Activated B cell treated with CpG ODN at 0.5 μM for 24 hours (primary cell): ENCODE measurements at places on chromosomes 12 and 14. TPM values are rescaled to one million over a fixed set of nuclear protein-coding genes. Genes with fewer than 3 reads are reported as not detected.

The POTEM gene
- total RNA-seq: 0.16 TPM in 1 of 2 replicates, not detected in the other

The HELB gene
- 4.7 and 7.2 TPM in 2 replicates for total RNA-seq

The EML5 gene
- 3.8 and 5.0 TPM in 2 replicates for total RNA-seq

The RPL10L gene
- not detected in 2 replicates for total RNA-seq

The NFYB gene
- 17.0 and 17.1 TPM in 2 replicates for total RNA-seq

DNA sequence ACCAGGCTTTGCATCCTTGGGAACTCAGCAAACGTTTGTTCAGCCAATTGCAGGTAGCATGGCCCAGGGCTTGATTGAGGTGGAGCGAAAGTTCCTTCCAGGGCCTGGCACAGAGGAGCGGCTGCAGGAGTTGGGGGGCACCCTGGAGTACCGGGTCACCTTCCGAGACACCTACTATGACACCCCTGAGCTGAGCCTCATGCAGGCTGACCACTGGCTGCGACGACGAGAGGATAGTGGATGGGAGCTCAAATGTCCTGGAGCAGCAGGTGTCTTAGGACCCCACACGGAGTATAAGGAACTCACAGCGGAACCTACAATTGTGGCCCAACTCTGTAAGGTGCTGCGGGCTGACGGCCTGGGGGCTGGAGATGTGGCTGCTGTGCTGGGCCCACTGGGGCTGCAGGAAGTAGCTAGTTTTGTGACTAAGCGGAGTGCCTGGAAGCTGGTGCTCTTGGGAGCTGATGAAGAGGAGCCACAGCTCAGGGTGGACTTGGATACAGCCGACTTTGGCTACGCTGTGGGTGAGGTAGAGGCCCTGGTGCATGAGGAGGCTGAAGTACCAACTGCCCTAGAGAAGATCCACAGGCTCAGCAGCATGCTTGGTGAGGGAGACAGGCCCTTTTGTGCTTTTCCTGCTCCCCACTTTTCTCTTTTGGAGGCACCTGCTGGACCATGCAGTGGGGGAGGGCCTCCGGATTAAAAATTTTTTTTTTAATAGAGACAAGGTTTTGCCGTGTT is 799 bp downstream of the THTPA start:
- peaks cover 35% of the 10 kb centered on the region for H3K36me3 ChIP-seq
- peak overlapping the region; percentile 95 for H3K27ac ChIP-seq
- no peak for DNase-seq
- H3K4me1 ChIP-seq: peaks cover 29% of the 10 kb centered on the region

- peaks cover 3% of the 10 kb centered on the region for H3K27me3 ChIP-seq
- no peaks in the 10 kb centered on the region for H3K4me1 ChIP-seq
- no peak overlapping the region for H3K4me3 ChIP-seq
- no peak overlapping the region for H3K27ac ChIP-seq
These were observed 302.5 kb downstream of the NUAK1 start for GRCh38 chr12:105836242-105836622.

GRCh38 chr12:102475355-102475754 is 5.0 kb downstream of the IGF1 start:
- DNase-seq: no peak
- no peak overlapping the region for H3K27ac ChIP-seq
- peaks cover 6% of the 10 kb centered on the region for H3K27me3 ChIP-seq

DNA sequence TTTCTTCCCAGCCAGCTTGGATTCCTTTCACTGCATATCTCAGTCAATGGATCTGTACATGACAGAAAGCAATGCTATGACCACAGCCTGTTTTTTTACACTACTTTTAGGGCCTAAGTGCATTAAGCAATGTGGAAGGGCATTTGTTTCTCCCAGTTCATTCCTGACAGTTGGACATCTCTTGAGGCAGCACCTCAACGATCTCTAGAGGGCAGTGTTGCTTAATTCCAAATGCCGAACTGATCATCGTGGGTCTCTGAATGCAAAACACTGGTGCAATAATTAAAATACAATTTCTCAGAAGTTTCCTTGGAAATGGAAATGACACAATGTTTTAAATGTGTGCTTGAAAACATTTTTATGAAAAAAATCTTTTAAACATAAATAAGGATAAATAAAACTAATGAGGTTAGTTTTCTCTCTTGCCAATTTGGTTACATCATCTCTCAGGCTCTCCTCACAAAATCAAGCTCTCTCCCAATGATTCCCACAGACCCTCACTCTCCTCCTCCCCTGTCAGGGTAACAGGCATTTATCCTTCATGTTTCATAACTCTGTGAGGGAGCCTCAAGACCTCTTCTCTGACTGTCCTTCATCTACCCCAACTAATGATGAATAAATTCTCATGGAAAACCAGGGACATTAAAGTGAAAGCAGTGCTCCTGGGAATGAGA is 192.4 kb upstream of the SLC16A7 start:
- no peak overlapping the region for H3K27ac ChIP-seq
- H3K4me1 ChIP-seq: no peaks in the 10 kb centered on the region
- no peak overlapping the region for H3K4me3 ChIP-seq
- DNase-seq: no peak
- no peaks in the 10 kb centered on the region for H3K36me3 ChIP-seq
- H3K27me3 ChIP-seq: peaks cover 2% of the 10 kb centered on the region

DNA sequence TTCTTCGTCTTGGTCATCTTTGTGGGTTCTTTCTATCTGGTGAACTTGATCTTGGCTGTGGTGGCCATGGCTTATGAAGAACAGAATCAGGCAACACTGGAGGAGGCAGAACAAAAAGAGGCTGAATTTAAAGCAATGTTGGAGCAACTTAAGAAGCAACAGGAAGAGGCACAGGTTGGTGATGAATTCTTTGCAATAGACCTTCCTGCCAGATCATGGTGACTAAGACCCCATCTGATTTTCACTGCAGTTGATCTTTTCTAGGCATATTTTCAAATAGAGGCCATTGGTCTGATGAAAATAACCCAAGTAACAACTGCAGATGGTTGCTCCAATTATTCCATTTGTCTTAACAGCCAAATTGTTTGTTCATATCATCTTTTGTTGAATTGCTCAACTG is 114.4 kb downstream of the SCN8A start:
- H3K4me3 ChIP-seq: no peak overlapping the region
- H3K36me3 ChIP-seq: no peaks in the 10 kb centered on the region
- no peak overlapping the region for H3K27ac ChIP-seq
- H3K4me1 ChIP-seq: no peaks in the 10 kb centered on the region
- peaks cover 3% of the 10 kb centered on the region for H3K27me3 ChIP-seq

GRCh38 chr12:125229878-125230530 is 164.8 kb downstream of the AACS start:
- DNase-seq: no peak
- H3K27ac ChIP-seq: no peak overlapping the region
- no peak overlapping the region for H3K4me3 ChIP-seq
- H3K36me3 ChIP-seq: no peaks in the 10 kb centered on the region
- H3K4me1 ChIP-seq: no peaks in the 10 kb centered on the region

GRCh38 chr12:4690760-4691159 is 29.4 kb upstream of the GALNT8 start:
- H3K4me1 ChIP-seq: no peaks in the 10 kb centered on the region
- H3K4me3 ChIP-seq: no peak overlapping the region
- no peaks in the 10 kb centered on the region for H3K27me3 ChIP-seq
- H3K36me3 ChIP-seq: peaks cover 56% of the 10 kb centered on the region

GRCh38 chr14:100371773-100372172 is 48.6 kb downstream of the SLC25A47 start:
- H3K4me1 ChIP-seq: peaks cover 39% of the 10 kb centered on the region
- no peak overlapping the region for H3K4me3 ChIP-seq
- H3K36me3 ChIP-seq: peaks cover 67% of the 10 kb centered on the region
- H3K27me3 ChIP-seq: no peaks in the 10 kb centered on the region

DNA sequence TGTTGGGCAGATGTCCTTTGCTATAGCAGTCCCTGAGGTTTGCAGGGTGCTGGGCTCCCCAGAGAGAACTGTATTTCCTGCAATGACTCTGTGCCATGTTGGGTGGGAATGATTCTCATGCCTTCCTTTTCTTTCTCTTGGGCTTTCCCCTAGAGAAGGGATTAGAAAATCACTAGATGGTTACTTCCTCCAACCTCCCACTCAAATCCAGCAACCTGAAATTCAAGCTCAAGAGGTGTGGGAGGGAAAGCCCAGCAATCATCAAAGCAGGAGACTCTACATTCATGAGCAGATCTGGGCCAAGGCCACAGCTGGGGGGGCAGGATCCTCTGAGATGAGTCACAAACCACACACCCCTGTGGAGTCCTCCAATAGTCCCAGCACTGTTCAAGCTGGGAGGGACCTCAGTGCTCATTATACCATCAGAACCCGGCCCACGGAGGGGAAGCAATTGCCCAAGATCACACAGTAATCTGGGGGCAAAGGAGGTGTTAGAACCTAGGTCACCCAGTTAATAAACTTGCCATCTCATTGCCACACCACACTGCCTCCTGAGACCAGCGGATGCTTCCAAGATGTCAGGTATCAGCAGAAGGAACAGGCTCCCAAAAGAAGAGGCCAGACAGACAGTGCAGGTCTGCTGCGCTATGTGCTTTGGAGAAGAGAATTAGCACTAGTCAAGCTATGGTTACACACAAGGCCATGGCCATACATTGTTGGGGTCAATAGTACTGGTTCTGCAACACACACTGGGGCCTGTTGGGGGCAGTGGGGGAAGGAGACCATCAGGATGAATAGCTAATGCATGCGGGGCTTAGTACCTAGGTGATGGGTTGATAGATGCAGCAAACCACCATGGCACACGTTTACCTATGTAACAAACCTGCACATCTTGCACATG is 65.7 kb downstream of the TTC9 start:
- DNase-seq: no peak
- H3K4me1 ChIP-seq: peaks cover 17% of the 10 kb centered on the region
- H3K36me3 ChIP-seq: no peaks in the 10 kb centered on the region
- no peaks in the 10 kb centered on the region for H3K27me3 ChIP-seq
- no peak overlapping the region for H3K4me3 ChIP-seq

GRCh38 chr12:6066651-6067050 is 57.8 kb downstream of the VWF start:
- no peaks in the 10 kb centered on the region for H3K4me1 ChIP-seq
- peaks cover 17% of the 10 kb centered on the region for H3K27me3 ChIP-seq
- H3K4me3 ChIP-seq: no peak overlapping the region
- no peaks in the 10 kb centered on the region for H3K36me3 ChIP-seq

GRCh38 chr12:4134448-4135263 is 138.9 kb upstream of the CCND2 start:
- H3K4me3 ChIP-seq: no peak overlapping the region
- H3K27ac ChIP-seq: no peak overlapping the region
- H3K27me3 ChIP-seq: no peaks in the 10 kb centered on the region
- peaks cover 49% of the 10 kb centered on the region for H3K4me1 ChIP-seq
- no peak for DNase-seq
- peaks cover 2% of the 10 kb centered on the region for H3K36me3 ChIP-seq

- H3K4me1 ChIP-seq: peaks cover 15% of the 10 kb centered on the region
- H3K4me3 ChIP-seq: peak overlapping the region; percentile 93
- H3K36me3 ChIP-seq: peaks cover 44% of the 10 kb centered on the region
- no peaks in the 10 kb centered on the region for H3K27me3 ChIP-seq
- H3K27ac ChIP-seq: peak overlapping the region; percentile 99
These were observed 597 bp downstream of the MLF2 start for GRCh38 chr12:6752167-6752920.

GRCh38 chr12:90428881-90429280 is 526.1 kb downstream of the CCER1 start:
- H3K27me3 ChIP-seq: no peaks in the 10 kb centered on the region
- DNase-seq: no peak
- H3K4me3 ChIP-seq: no peak overlapping the region
- no peaks in the 10 kb centered on the region for H3K36me3 ChIP-seq
- no peaks in the 10 kb centered on the region for H3K4me1 ChIP-seq

DNA sequence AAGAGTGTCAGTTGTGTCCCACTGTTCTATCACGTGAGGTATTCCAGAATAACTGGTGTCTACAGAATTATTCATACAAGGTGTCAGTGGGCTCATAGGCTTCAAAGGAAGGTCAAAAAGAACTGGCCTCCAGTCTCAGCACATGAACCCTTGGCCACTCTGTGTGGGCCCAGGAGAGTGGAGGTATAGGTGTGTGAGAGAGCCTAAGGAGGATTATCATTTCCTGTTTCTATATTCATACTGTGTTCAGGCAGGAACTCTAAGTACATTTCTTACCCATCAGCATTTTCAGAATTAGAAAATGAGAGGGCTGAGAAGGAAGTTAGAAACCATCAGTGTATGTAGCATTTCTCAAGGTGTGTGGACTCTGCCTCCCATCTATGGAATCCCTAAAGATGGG is 87.0 kb downstream of the BTG1 start:
- DNase-seq: no peak
- no peaks in the 10 kb centered on the region for H3K27me3 ChIP-seq
- peaks cover 59% of the 10 kb centered on the region for H3K4me1 ChIP-seq
- no peak overlapping the region for H3K4me3 ChIP-seq
- H3K36me3 ChIP-seq: no peaks in the 10 kb centered on the region
- no peak overlapping the region for H3K27ac ChIP-seq

DNA sequence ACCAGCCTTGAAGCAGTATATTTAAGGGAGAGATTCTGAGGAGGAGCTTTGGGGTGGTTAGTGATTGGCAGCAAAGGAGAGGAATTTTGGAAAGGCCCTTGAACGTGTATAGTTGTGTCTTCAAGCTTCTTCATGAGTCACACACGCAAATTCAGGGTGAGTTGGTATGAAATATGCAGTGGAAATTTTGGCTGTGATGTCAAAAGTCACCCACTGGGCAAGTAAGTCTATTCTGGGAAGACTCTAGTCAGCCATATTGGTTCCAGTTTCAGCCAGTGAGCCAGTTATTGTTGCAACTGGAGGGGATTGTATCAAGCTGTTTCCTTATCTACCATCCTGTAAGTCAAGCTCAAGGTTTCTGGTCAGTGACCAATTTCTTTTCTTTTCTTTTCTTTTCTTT is 32.0 kb upstream of the VASH1 start:
- H3K27me3 ChIP-seq: peaks cover 6% of the 10 kb centered on the region
- H3K4me3 ChIP-seq: no peak overlapping the region
- no peak overlapping the region for H3K27ac ChIP-seq
- peaks cover 5% of the 10 kb centered on the region for H3K4me1 ChIP-seq

DNA sequence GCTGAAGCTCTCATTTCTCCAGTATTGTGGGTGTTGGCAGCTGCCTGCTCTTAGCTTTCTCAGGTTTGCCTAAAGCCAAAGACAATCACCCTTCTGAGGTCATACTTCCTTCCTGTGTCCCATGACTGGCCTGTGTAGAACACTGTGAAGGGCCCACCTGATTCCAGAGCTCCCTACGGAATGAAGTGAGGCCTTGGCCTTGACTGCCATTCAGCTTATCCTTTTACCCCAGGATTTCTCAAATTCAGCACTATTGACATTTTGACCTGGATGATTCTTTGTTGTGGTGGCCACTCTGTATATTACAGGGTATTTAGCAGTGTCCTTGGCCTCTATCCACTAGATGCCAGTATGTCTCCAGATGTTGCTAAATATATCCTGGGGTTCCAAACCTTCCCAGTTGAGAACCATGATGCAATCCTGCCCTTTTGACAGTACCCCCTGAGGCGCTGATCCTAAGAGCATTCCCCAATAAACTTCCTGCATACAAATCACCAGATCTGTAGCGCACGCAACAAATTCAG is 112.3 kb upstream of the KRR1 start:
- no peak for DNase-seq
- no peaks in the 10 kb centered on the region for H3K36me3 ChIP-seq
- H3K27ac ChIP-seq: no peak overlapping the region
- H3K27me3 ChIP-seq: no peaks in the 10 kb centered on the region
- H3K4me3 ChIP-seq: no peak overlapping the region
- no peaks in the 10 kb centered on the region for H3K4me1 ChIP-seq
